NCI-H1105 (cell line): ENCODE measurements at places on chromosomes 11 and 22.

DNA sequence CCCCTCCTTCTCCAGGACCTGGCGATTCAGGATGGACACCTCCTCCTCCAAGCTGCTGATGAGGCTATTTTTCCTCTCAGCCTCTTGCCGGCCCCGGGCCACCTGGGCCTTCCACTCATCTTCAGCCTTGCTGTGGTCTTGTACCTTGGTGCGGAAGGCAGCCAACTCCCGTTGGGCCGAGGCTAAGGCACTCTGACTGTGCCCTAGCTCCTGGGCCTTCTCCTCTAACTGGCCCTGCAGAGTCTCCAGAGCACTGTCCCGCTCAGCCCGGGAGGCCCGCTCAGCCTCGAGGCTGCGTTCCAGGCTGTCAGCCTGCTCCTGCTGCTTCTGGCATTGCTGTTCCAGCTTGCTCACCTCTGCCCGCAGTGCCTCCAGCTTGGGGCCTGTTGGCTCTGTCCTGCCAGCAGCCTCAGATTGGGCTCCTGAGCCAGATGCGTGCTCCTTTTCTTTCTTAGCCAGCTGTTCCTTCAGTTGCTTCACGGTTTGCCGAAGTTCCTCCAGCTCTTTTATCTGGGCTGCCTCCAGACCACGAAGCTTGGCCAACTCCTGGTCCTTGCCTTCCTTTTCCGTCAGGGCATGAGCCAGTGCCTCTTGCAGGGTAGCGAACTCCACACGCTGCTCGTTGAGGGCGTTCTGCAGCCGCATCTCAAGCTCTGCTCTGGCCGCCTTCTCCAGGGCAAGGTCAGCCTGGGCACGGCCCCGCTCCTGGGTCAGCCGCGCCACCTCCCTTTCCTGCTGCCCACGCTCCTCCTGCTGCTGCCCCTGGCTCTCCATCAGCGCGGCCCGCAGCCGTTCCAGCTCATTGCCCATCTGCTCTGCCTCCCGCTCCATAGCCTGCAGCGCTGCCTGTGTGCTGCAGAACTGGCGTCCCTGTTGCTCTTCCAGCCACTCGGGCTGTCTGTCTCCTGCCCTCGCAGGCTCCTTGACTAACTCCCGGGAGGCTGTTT is 15.3 kb downstream of the IL18BP start:
- no peak for DNase-seq

DNA sequence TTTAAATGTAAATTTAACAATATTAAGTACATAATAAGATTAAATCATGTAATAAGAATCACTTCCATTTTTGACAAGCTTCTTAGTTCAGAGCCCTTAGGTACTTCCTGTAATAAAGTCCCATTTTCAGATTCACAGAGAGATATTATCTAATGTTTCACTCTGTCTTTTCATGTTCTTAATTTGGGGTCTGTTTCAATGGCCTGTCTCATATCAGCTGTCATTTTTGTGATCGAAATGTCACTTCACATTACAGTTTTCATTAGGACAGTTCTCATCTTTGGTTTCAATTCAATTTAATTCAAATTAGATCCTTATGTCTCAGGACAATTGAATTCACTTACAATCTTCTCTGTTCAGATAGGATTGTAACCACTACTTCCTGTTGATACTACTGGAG is 22.6 kb upstream of the OLFML1 start:
- no peak for DNase-seq

GRCh38 chr11:69311767-69312385 is 17.9 kb downstream of the MYEOV start:
- DNase-seq = peak; percentile 29

DNA sequence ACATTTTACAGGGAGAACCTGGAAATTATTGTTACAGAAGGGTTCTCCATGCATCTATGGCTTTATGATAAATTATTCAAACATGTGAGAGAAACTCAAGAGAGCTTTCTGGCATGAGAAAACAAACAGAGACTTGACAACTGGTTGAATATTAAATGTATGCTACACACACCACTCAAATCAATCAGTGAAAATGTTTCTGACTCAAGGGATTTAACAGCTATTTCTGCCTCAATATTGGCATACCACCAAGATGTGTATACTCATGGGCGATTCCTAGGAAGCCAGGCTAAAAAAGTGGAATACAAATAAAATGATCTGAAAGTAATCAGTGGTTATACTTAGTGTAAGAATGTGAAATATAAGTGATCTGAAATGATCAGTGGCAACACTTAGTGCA is 15.8 kb upstream of the OR51T1 start:
- DNase-seq = no peak

DNA sequence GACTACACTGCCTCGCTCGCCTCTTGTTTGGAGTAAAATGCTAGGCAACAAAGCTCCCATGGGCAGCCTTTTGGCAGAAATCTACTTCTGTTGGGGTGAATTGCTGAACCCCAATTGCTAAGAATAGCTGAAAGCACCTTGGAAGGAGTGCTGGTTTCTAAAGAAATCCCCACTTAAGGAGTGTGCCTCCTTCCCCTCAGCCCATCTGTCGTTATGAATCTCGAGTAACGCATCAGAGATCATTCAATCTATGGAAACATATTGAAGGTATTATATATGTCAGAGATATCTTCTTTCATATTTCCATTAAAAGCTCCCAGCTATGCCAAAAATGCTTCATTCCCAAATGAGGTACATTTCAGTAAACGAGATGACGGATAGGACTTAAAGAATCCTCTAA is 229.6 kb upstream of the BLID start:
- no peak for DNase-seq

DNA sequence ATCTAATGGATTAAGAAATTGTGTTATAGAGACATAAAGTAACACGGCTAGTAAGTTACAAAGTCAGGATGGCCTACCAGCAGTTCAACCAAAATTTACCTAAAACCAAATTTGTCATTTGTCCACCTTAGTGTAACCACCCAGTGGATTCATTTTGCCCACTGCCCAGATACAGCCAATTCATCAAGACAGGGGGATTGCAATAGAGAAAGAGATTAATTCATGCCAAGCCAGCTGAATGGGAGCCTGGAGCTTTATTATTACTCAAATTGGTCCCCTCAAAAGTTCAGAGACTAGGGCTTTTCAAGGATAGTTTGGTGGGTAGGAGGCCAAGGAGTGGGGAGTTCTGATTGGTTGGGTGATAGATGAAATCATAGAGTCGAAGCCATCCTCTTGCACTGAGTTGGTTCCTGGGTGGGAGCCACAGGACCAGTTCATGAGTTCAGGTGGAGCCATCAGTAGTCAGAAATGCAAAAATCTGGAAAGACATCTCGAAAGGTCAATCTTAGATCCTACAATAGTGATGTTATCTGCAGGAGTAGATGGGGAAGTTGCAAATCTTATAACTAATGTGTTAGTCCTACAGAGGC is 304.2 kb upstream of the CADM1 start:
- no peak for DNase-seq

DNA sequence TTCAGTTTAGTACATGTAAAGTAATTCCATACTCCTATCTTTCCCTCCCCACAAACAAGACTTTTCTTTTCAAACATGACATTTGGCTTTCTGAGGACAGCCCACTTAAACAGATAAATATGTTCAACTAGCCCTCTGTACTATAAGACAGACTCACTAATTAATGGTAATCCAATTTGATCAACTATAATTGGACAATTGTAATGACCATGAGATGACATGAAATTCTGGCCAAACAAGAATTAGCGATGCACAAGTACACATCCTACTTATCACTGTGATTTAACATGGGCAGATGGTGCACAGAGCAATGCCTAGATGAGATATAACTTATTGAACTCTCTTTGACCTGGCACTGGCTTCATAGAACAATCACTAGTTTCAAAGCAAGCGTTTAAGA is 1033.7 kb upstream of the CCDC90B start:
- no peak for DNase-seq

DNA sequence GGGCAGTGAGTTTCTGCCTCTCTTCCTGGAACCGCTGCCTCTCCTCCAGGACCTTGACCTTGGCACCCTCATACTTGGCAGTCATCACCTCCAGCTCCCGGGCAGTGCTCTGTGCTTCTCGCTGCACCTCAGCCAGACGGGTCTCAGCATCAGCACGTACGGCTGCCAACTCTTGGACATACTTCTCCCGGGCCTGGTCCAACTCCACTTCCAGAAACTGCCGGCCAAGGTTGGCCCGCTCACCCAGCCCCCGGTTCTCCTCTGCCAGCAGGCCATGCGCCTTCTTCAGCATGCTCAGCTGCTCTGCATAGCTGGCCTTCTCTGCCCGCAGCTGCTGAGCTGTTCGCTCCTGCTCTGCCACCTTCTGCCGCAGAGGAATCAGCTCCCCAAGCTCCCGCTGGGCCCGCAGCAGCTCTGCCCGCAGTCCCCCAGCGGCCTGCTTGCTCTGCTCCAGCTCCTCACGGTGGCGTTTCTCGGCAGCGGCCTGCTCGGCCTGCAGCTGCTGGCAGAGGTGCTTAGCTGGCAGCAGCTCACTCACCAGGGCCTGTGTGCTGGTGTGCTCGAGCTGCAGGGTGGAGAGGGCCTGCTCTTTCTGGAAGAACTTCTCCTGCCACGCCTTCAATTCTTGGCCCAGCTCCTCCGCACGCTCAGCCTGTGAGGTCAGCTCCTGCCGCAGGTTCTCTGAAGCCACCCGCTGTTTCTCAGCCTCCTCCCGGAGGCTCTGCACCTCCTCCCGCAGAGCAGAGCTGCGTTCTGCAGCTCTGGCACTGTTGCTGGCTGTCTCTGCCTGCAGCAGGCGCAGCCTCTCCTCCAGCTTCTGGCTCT is 14.4 kb downstream of the IL18BP start:
- no peak for DNase-seq

DNA sequence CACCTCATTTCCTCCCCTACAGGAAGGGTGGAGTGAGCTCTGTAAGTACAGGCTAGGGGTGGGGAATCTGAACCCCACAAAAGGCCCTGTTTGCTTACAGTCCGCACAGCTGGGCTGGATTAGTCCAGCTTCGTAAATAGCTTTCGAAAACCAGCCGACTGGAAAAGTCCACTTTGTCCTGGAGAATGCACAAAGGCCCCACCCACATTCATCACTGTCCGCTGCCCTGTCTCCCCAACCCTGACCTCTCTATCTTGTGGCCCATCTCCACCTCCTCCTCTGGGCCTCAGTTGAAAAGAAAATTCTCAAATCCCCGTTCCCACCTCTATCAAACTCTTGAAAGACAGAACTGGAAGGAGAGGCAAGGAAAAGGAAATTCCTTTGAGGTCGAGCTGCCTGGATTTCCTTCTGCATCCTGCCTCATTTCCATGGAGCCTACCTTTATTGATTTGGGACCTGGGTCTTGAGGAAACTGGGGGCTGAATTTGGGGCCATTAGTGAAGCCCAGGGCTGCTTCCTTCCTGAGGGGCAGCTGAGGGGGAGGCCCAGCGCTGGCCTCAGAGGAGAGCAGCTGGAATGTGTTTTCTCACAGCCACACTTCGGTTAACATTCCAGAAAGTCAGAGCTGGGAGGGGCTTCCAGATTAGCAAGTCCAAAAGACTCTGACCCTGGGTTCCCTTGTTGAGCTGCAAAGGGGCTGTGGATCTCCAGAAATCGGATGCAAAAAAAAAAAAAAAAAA is 147.6 kb downstream of the FBXO7 start:
- DNase-seq = no peak

GRCh38 chr11:101915791-101916291 is 481 bp downstream of the ANGPTL5 start:
- DNase-seq = no peak

DNA sequence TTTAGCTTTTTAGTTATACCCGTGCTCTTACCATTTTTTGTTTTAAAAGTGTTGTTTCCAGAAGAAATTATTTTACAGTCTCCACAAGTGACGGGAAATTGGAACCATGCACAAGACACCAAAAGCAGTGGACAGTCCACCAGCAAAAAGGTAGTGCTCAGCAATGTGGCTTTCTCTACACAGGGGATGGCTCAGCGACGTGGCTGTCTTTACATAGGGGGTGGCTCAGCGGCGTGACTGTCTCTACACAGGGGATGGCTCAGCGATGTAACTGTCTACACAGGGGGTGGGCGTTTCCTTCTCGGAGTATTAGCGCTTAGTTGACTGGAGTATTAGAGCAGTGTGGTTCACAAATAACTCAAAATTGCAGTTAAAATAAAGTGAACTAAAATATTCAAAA is 36.0 kb upstream of the PANX2 start:
- no peak for DNase-seq

GRCh38 chr11:33753304-33753967 is 17.2 kb upstream of the CD59 start:
- DNase-seq = no peak

- DNase-seq = peak; percentile 68
Observed at GRCh38 chr11:62602141-62603071, 741 bp upstream of the MTA2 start.

- no peak for DNase-seq
Observed at GRCh38 chr11:47377571-47378009, 757 bp downstream of the SPI1 start.

GRCh38 chr22:31825513-31825912 is 71.7 kb downstream of the DEPDC5 start:
- DNase-seq = no peak

GRCh38 chr11:129374993-129375750 is 476 bp upstream of the BARX2 start:
- no peak for DNase-seq

DNA sequence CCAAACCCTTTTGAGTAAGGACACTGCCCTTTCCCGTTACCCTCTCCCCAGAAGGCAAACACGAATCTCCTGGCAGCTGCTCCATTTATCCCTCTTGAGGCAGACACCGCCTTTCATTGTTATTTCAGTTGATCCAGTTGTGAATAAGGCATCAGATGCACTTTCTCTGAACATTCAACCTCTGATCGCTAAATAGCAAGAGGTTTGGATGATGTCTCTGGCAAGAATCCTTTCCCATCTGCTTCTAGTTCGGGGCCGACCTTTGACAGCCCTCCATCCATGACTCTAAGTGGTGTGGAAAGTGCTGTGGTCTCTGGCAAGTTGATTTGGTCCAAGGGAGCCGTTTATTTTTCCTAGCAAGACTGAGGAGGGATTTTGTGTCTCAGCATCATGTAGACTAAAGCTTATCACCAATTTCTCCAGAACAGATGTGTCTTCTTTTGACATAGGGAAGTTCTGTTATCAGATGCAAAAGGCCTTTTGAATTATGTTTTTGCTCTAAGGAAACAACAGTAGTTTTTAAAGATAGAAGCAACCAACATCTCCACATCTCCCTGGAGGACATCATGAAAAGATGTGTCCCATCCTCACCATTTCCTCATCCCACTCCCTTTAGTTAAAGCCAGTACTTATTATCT is 123.6 kb downstream of the CCDC34 start:
- DNase-seq = no peak

DNA sequence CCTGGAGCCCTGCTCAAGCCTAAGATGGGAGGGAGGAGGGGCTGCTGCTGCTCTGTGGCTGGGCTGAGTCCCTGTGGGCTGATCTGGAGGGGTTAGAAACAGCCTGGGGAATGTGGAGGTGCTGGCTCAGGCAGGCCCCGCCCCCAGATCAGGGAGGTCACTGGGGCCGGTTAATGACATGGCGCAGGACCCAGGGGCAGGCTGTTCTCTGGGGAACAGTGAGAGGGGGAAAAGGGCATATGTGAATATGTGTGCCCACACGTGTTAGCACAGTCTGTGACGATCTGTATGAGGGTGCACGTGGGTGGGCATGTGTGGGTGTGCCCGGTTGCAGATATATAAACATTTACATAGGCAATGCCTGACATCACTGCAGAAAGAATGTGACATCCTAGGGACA is 143.5 kb downstream of the MIAT start:
- no peak for DNase-seq
